ENCODE measurements at places on chromosomes 1 and 21. TPM values are rescaled to one million over a fixed set of nuclear protein-coding genes. Genes with fewer than 3 reads are reported as not detected.

The SPATC1L gene
- 6.7 TPM for total RNA-seq

The GREM2 gene
- total RNA-seq: not detected

The RGS16 gene
- total RNA-seq: not detected

The TEDDM1 gene
- not detected for total RNA-seq

The RGS1 gene
- total RNA-seq: not detected

The TNFRSF4 gene
- total RNA-seq: 0.57 TPM

Data from thoracic aorta endothelial cell (primary cell).